ENCODE measurements at places on chromosomes 2 and 18.

DNA sequence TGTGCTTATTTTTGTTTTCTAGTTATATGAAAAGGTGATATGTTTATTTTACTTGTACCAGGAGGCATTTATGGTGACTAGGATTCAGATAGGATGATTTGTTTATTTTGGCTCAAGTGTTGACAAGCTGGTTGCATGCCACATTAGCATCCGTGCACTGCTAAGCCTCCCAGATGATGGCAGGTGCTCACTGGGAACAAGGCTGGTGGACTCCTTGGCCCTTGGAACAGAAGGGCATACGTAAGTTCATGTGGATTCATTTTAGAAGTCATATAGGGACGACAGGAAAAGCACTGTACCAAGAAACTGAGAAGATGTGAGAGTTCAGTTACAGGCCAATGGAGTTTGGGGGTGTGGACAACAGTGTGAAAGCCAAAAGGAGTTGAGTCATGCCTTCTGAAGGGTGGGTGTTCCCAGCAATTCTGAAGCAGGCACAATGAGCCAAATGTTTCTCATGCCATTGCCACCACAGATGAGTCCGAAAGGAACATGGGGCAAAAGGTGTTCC lies 166.2 kb downstream of the PHLPP1 start:
- no peak overlapping the region for H3K4me3 ChIP-seq
- peaks cover 4% of the 10 kb centered on the region for H3K36me3 ChIP-seq
- H3K27ac ChIP-seq = no peak overlapping the region
- H3K4me1 ChIP-seq = no peaks in the 10 kb centered on the region
- DNase-seq = no peak
- no peaks in the 10 kb centered on the region for H3K27me3 ChIP-seq

GRCh38 chr18:77112747-77113092 lies 19.9 kb downstream of the MBP start:
- no peak for DNase-seq
- peaks cover 16% of the 10 kb centered on the region for H3K36me3 ChIP-seq

- H3K4me3 ChIP-seq = no peak overlapping the region
- H3K4me1 ChIP-seq = peaks cover 3% of the 10 kb centered on the region
- H3K36me3 ChIP-seq = peaks cover 38% of the 10 kb centered on the region
- H3K27me3 ChIP-seq = no peaks in the 10 kb centered on the region
These were observed 40.8 kb downstream of the EIPR1 start for GRCh38 chr2:3336844-3337243.

- no peak for DNase-seq
- H3K36me3 ChIP-seq = no peaks in the 10 kb centered on the region
- H3K27ac ChIP-seq = no peak overlapping the region
- H3K4me3 ChIP-seq = no peak overlapping the region
These were observed 76.6 kb upstream of the MAP4K3 start for GRCh38 chr2:39513641-39514094.

DNA sequence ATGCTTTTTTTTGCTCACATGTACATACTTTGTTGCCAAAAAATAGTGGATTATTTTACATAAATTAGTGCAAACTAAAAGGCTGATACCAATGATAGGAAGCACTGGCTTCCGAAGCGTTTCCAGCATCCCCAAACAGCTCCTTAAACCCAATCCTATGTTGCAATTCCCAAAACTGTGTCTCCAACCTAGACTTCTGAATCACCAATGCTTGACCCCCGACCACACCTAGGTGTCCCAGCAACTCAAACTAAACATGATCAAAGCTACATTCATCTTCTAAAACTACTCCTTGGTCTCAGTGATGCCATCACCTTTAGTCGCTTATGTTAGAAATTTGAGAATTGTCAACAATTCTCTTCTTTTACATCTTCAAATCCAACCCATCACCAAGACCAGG lies 13.4 kb downstream of the ATP8B1 start:
- no peak for DNase-seq
- no peak overlapping the region for H3K4me3 ChIP-seq
- peaks cover 30% of the 10 kb centered on the region for H3K36me3 ChIP-seq
- H3K27ac ChIP-seq = no peak overlapping the region
- H3K4me1 ChIP-seq = no peaks in the 10 kb centered on the region

GRCh38 chr2:228548230-228548629 lies 366.7 kb upstream of the SPHKAP start:
- H3K27ac ChIP-seq = no peak overlapping the region
- H3K36me3 ChIP-seq = no peaks in the 10 kb centered on the region
- H3K4me1 ChIP-seq = no peaks in the 10 kb centered on the region
- no peak for DNase-seq
- H3K27me3 ChIP-seq = no peaks in the 10 kb centered on the region
